ENCODE measurements at places on chromosomes 12 and 14.
A peak's percentile ranks its signal among the peaks of the same experiment; 100 is the strongest.

DNA sequence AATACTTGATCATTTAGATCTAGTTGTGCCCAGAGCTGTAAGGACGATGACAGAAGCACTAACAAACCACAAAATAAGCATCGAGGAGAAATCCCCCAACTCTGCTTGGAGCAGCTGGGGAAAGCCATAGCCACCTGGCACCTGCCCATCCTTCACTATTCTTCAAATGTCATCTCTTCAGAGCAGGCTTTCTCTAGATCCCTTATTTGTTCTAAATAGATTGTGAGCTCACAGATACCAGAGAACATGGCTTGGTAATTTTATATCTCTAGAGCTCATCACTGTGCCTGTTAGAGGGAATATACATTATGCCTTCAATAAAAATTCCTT lies 50.9 kb downstream of the GRIP1 start:
- DNase-seq, result no peak

DNA sequence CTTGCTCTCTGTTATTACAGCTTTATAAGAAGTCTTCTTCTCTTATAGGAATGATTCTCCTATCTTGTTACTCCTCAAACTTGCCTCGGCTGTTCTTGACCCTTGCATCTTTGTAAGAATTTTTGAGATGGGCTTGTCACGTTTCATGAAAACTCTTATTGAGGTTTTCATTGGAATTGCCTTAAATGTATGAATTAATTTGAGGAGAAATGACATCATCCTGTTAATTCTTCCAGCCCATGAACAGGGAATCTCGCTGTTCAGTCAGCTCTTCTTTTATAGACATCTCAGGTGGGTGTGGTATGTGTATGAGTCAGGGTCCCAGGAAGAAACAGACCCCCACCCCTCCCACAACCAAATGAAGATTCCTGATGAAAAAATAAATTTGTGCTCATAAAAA lies 107.1 kb upstream of the MYL2 start:
- DNase-seq, result no peak

- DNase-seq, result no peak
Observed at GRCh38 chr14:89332031-89332430, 85.0 kb downstream of the FOXN3 start.

- no peak for DNase-seq
Observed at GRCh38 chr12:89919241-89919906, 210.7 kb upstream of the ATP2B1 start.

GRCh38 chr12:126464153-126464552 lies 1398.9 kb downstream of the AACS start:
- no peak for DNase-seq

- DNase-seq, result no peak
Observed at GRCh38 chr12:23450810-23451209, 498.7 kb downstream of the SOX5 start.

GRCh38 chr12:8636581-8636980 lies 23.9 kb upstream of the AICDA start:
- no peak for DNase-seq

DNA sequence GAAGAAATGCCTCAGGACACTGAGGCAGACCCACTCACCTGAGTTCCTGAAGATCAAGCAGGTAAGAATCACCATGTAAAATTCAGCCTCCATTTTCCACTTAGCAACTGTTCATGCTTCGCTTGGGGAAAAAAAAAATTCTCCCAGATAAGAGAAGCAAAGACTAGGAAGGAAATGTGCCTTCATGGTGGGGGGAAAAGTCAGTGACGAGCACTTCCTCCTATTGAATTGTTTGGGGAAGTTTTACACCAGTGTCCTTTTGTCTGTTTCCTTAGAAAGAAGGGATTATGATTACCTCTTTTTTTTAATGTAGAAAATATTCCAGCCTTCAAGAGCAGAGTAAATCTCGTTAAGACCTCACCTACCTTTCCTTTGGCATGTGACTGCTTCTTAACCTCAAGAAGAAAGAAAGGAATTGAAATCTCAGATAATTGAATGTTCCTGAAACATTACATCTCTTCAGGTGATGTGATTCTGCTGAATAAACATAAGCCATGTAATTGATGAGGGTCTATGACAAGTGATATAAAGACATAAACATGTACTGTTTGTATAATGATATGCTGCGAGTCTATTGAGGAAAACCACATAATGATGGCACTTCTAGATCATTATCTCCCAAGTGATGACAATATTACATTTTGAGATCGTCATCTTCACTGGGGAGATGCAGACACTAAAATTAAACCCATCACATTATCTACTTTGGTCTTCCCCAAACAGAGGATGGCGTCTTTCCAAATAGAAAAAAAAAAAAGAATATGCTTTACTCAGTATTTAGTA lies at the start of gene PTPRB:
TSS of gene PTPRB (minus strand) at position 127 of the 783 bp plus-strand sequence. CDS start at position 93, 34 bp downstream.
- peak; percentile 1 for DNase-seq

DNA sequence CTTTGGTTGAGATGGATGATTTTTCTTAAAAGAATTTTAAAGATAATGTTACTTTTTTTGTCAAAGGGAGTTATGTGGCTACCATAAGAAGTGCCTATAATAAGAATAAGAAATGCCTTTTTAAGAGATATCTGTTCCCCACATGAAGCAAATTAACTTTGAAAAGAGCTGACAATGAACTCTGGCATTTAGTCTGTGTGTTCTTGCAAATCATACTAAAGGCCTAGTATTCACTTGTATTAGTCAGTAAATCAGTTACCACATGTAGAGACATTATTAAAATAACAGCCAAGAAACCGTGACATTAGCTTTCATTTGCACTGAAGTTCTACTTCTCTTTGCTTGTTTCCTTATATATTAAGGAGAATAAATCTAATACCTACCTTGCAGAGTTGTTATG lies 296.3 kb downstream of the CCDC91 start:
- no peak for DNase-seq

DNA sequence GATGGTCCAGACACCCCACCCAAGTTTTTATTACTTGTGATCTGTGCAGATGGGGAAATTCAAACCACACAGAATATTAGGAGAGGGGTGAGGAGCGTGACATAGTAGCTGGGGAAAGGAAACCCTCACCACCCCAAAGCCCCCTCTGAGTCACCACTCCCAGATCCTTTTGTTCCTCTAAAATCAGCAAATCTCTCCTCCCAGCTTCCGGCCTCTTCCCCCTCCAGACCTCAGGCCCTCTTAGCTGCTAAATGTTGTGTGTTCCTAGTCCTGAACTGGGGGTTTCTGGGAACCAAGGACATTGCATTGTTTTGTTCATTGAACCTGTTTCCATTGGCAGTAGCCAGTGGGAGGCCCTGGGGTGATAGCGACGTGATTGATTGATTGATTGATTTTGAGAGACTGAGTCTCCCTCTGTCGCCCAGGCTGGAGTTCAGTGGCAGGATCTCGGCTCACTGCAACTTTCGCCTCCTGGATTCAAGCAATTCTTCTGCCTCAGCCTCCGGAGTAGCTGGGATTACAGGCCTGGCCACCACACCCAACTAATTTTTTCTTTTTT lies 5.9 kb upstream of the ORAI1 start:
- DNase-seq, result peak; percentile 90

GRCh38 chr12:109476807-109477184 lies 304 bp downstream of the KCTD10 start:
- peak; percentile 7 for DNase-seq

DNA sequence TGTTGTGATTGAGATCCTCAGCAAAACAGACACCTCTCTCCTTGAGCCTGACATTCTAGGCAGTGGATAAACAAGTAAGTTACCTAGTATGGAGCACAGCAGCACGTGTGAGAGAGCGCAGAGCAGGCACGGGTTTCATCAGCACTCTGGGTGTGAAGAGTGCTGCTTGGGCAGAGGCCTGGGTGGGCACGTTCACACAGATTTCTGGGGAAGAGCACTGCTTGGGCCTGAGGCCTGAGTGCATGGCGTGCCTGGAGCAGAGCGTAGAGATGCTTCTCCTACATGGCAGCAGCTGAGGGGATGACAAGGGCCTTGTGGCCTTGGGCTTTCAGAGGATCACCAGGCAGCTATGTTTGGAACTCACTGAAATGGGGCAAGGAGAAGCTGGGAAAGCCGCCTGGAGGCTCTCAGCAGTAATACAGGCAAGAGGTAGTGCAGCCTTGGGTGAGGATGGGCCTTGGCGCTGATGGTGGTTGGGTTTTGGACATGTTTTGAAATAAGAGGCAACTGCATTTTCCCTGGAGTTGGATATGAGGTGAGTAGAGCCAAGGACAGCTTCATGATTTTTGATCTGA lies 17.6 kb downstream of the CKB start:
- no peak for DNase-seq

DNA sequence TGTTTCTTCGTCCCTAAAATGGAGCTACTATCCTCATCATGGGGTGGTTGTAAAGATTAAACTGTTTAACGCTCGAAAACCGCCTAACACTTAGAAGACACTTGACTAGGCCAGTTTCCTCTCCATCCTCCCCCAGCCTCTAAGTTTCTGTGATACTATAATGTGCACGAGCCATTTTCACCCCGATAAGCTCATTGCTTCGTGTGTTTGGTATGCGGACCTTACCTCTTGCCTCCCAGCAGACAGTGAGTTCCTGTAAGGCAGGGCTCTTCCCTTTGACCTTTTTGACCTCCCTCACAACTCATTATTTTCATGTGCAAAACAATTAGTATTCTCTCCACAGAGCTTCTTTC lies 499 bp upstream of the GXYLT1 start:
- DNase-seq, result no peak

DNA sequence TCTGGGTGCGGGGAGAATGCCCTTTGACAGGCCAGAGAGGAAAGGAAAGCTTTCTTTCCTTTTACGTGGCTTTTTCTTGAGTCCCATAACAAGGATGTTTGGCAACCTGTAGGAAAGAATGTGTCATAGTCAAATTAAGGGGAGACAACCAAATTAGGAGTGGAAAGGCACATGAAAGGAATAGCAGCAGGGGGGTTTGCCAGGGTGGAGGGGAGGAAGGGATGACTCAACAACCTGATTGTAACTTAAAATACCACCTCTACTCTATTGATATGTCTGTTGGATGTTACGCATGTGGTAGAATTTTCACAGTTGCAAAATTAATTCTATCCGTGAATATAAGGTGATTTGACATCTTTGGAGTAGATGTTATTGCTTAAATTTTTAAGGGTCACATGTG lies 28.5 kb upstream of the MYBPC1 start:
- no peak for DNase-seq

- DNase-seq, result no peak
Observed at GRCh38 chr12:75891072-75891471, 140.5 kb downstream of the PHLDA1 start.

DNA sequence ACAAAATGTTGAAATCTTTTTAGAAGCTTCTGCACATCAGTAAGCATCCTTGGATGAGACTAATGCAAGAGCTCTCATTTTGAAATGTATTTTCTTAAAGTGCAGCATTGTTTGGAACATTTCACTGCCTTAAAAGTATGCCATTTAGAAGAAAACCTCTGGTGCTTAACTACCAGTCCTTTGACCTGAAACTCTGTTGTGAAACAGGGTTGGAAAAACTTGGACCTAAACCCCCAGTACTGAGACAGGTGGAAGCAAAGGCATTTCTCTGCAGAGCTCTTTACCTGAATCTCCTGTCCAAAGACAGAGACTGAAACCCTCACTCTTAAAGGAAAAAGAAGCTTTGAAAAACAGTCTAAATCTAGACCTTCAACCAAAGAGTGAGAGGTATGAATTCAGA lies 207.2 kb downstream of the NUBPL start:
- no peak for DNase-seq

DNA sequence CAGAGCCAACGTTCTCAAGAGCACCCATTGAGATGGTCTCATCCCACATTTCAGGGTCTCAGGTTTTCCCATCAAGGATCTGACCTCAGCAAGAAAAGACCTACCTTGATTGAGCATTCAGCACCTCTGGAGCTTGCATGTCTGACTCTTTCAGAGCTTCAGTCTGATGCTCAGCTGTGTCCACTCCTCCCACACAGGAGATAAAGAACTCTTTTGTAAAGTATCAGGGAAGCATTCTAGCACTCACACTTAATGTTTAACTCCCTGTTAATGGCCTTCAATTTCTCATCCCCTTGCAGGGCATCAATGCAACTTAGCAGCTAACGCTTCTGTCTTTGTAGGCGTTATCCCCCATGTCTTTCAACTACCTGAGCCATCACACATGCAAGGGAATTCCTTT lies 124.1 kb downstream of the GALC start:
- DNase-seq, result no peak

- DNase-seq, result no peak
Observed at GRCh38 chr12:127241072-127241817, 1025.7 kb upstream of the TMEM132C start.

GRCh38 chr12:82818271-82819035 lies 131.7 kb downstream of the TMTC2 start:
- no peak for DNase-seq

- DNase-seq, result no peak
Observed at GRCh38 chr12:132464820-132465219, 25.1 kb upstream of the FBRSL1 start.

GRCh38 chr14:59358102-59358501 lies 107.1 kb downstream of the GPR135 start:
- no peak for DNase-seq

- peak; percentile 67 for DNase-seq
Observed at GRCh38 chr12:52193991-52194390, 2.2 kb upstream of the KRT80 start.

DNA sequence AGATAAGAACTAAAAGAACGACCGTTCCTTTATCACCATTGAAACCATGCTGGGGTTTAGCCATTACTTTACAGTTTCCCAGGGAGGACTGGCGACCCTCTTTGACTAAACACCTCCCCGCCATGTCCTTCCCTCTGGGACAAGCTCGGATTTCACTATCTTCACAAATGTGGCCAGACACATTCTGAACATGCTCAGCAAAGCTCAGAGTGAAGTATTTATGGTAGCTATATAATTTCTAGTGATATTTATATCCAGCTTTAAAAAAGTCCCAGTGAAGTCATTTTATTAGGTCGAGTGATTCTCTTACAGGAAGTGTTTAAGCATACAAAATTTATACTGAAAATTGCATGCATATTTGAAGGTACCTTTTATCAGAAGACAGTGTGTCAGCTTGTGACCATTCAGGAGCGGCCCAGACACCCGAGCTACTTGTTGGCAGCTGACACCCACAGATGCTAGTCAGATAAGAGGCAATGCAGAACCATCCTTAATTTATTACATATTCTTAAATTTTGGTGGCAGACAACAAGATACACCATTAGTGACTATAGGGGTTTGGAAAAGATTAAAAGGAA lies 36.8 kb downstream of the NIN start:
- no peak for DNase-seq

Data from KBM-7 (cell line).